Activated T-cell treated with anti-CD3 and anti-CD28 coated beads for 48 hours (primary cell): ENCODE measurements at places on chromosomes 4 and X.

GRCh38 chr4:7330031-7330596 is 104.6 kb downstream of the PSAPL1 start:
- DNase-seq, result no peak

DNA sequence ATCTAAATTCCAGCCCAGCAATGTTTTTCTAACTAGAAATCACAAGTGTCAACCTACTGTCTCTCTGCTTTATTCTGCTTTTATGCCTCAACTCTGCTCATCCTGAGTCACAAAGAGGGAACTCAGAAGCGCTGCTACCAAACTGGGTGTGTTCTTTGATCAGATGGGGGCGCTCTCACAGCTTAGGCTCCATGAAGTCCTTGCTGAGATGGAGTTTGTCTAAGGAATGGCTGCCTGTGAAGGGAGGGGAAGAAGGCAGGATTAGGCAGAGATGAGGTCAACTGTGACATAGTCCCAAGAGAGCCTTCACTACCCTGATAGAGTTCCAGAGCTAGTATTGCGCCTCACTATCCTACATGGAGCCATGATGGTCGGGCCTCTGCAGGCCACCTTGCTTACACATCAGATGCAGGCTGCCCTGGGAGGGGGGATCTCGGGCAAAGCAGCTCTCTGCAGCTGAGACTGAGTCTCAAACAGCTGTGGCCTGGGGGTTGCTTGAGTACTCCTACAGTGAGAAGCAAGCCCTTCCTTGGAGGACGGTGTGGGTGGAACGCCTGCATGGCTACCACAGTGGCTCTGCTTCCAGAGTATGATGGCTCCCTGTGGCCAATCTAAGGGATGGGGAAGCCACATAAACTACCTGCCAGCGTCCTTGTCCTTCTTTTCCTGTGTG is 219.9 kb downstream of the CCNG2 start:
- DNase-seq, result no peak

GRCh38 chr4:54707406-54707805 is 49.6 kb downstream of the KIT start:
- DNase-seq, result no peak

GRCh38 chr4:123505095-123506010 is 108.8 kb downstream of the SPRY1 start:
- DNase-seq, result peak; percentile 8

DNA sequence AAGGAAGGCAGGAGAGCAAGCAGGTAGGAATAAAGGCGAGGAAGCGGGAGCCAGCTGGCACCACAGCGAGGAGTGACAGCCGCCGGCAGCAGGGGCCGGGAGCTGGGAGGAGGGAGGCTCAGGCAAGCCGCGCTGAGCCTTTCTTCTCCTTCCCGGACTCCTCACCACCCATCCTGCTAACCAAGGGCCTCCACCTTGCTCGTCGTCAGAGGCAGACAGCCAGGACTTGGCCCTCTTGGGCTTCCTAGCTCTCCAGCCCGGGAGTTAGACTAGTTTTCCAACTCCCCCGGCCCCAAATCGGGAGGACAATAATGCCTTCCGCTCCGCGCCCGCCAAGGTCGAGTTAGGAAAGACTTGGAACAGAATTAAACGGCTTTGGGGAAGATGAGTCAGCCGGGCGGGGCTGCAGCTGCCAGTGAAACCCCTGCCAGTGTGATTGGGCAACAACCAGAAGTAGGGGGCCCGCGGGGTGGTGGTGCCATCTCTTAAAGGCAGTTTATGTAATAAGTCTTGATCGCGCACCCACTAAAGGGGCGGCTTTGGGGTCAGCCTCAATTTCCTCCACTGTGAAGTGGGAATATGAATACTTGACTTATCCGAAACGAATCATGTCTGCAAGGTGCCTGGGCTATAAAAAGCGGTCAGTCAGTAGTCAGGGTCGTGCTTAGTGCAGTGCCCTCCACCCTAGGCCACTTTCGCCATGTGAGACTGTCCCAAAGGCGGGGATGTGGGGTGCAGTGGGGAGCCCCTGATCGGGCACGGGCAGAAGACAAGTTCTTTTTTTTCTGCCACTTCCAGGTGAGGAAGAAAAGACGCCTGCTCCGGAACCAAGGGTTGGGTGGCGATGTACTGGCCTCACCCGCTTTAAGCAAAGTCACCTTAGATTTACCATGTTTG is 6.7 kb upstream of the HSD17B10 start:
- no peak for DNase-seq

- no peak for DNase-seq
Observed at GRCh38 chrX:1264556-1264955, 4.1 kb upstream of the CSF2RA start.

GRCh38 chrX:9647431-9647830 is 118.2 kb downstream of the GPR143 start:
- DNase-seq, result no peak

- no peak for DNase-seq
Observed at GRCh38 chr4:76704133-76704881, 193.6 kb downstream of the SOWAHB start.

DNA sequence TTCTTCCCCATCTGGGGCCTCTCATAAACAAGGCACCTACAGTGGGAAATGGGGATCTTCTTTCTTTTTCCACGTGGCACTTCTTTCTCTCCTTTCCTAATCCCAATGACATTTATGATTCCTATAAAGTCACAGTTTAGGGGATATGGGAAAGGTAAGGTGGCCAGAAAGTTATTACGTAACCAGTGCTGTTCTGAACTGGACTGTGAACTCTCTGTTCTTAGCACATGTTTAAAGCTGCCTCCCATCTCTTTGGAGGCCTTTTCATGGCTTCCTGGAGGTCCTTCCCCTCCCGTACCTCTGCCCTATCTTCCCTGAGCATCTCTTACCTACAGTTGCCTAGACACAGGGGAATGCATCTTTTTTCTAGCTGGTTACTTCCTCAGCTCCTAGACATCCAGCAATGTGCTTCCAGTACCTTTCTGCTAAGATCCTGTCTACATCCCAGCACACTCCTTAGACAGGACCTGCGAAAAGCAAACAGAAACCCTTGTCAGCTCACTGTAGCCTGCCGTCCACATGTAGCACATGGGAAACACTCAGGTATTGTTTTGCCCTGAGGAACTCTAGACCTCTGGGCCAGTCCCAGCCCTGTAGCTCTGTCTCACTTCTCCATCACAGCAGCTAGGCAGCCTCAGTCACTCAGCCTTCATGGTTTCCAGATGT is 195.4 kb downstream of the NWD2 start:
- no peak for DNase-seq

DNA sequence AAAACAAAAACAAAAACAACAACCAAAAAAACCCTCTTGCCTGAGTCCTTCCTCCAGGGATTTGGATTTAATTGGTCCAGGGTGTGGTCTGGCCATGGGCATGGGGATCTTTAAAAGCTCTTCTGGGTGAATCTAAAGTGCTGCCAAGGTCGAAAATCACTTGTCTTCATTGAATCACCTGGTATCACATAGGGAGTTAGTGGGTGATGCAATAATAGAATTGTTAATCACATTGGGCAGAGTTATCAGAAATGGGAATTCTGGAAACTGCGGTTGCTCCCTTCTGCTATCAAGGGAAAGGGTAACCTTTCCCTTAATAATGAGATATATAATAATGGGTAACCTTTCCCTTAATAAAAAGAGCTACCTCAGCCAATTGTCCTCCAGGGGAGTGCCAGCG is 267.9 kb upstream of the KLF3 start:
- no peak for DNase-seq
